Tibial nerve (tissue), 4 donors: ENCODE measurements at places on chromosomes 5 and 9. TPM values are rescaled to one million over a fixed set of nuclear protein-coding genes. Genes with fewer than 3 reads are reported as not detected.

DNA sequence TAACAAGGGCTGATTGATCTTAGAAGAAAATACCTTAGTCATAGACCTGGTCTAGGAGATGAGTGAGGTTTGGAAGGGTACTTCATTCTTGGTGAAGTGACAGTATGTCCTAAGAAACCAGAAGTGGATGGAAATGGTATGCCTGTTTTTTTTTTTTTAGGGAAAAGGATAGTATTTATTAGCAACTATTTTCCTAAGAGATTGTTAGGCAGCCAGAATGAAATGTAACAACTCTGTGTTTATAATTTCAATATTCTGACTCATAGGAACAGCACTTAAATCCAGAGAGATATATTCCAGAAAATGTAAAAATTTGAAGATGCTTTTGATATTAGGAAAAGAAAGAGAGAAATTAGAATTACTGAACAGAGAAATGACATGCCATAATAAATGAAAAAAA lies 21.2 kb upstream of the ARL14EPL start:
- no peaks in the 10 kb centered on the region for H3K36me3 ChIP-seq
- H3K27me3 ChIP-seq: no peaks in the 10 kb centered on the region
- H3K4me3 ChIP-seq: no peak overlapping the region
- no peak for DNase-seq
- H3K27ac ChIP-seq: no peak overlapping the region

GRCh38 chr9:21943464-21943863 lies 50.7 kb downstream of the CDKN2A start:
- no peaks in the 10 kb centered on the region for H3K27me3 ChIP-seq
- no peak overlapping the region for H3K27ac ChIP-seq
- H3K4me3 ChIP-seq: no peak overlapping the region
- H3K4me1 ChIP-seq: no peaks in the 10 kb centered on the region

DNA sequence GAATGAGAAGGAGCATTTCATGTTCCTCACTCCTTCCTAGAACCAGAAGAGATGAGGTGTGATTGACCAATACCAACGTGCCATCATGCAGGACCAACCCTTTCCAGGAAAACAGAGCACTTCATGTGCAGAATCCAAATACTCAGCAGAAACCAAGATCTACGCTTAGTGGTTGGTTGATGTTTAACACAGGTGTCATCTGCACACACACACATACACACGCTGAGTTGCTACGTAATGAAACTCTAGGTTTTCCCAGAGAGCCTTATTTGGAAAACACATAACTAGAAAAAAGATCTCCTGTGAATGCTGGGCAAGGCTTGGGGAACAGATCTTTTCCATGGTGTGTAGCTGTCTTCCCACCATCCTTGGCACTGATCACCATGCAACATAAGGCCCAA lies 21.1 kb upstream of the ZNF622 start:
- H3K27ac ChIP-seq: no peak overlapping the region
- DNase-seq: no peak
- H3K4me3 ChIP-seq: no peak overlapping the region

DNA sequence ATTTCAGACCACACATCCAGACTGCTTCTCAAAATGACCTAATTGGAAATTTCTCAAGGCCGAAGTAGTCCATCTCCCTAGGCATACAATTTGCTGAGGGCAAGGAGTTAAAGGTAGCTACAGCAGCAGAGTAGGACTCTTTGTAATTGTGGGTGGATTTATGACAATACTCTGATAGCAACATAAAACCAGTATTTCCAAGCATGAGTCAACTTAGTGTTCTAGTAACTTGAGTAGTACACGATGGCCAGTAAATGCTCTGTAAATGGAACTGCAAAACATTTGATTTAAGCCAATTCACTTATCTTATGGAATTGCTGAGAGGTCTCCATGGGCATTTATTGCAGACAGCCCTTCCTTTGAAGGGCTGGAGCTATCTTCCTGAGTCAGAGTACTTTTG lies 352.2 kb downstream of the PLK2 start:
- no peak for DNase-seq
- H3K27ac ChIP-seq: no peak overlapping the region
- no peaks in the 10 kb centered on the region for H3K27me3 ChIP-seq
- no peaks in the 10 kb centered on the region for H3K36me3 ChIP-seq

DNA sequence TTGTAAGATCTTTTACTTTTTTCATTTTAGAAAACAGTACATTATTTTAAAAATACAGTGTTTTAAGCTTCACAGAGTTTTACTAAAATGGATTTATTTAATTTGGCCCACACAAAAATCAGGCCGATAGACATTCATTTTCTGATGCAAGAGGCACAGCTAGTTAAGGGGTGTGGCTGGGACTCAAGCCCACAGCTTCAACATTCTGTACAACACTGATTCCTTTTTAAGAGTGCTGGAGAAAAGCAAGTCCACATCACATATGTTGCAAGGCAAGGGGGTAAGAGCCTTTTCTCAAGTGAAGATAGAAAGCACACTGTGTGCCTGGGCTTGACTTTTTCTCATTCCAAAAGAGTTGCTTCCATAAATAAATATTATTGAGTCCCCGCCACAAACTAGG lies 195.9 kb downstream of the RFK start:
- no peak overlapping the region for H3K27ac ChIP-seq
- DNase-seq: no peak
- H3K4me1 ChIP-seq: peaks cover 6% of the 10 kb centered on the region
- no peak overlapping the region for H3K4me3 ChIP-seq
- H3K27me3 ChIP-seq: no peaks in the 10 kb centered on the region

DNA sequence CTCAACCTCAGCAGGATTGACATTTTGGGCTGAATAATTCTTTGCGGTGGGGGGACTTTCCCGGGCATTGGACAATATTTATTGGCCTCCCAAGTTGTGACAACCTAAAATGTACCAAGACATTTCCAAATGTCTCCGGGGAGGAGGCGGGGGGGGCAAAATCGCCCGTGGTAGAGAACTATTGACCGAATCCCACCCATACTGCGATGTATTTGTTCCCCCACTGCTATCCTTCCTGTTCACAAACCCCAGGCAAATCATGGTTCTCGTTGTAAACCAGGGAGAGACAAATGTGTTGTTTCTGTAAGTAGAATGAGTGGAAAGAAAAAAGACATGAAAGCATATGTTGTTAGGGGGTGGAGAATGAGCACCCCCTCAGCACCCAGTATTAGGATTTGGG lies 141.9 kb downstream of the PSAT1 start:
- no peak overlapping the region for H3K4me3 ChIP-seq
- no peaks in the 10 kb centered on the region for H3K27me3 ChIP-seq
- H3K27ac ChIP-seq: no peak overlapping the region
- no peak for DNase-seq
- H3K4me1 ChIP-seq: no peaks in the 10 kb centered on the region

DNA sequence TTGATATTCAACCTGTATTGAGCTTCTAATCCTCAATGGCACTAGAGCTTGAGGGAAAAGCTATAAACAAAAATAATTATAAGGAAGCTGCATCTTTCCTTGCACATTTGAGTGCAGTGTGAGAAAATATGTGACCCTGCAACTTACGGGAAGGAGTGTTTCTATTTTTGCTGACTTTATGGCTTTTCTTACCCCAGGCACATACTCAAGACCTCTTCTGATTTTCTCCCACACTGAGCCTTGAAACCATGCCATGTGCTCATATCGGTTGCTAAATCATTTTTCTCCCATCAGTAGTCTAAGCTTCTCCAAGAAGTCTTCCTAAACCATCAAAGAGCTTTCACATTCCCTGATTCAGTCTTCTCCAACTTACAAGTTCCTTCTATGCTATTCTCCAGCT lies 91.5 kb downstream of the CDH6 start:
- no peaks in the 10 kb centered on the region for H3K4me1 ChIP-seq
- H3K27ac ChIP-seq: no peak overlapping the region
- no peak for DNase-seq
- no peaks in the 10 kb centered on the region for H3K36me3 ChIP-seq
- no peak overlapping the region for H3K4me3 ChIP-seq
- no peaks in the 10 kb centered on the region for H3K27me3 ChIP-seq

GRCh38 chr5:54469622-54470021 lies 14.1 kb downstream of the HSPB3 start:
- no peaks in the 10 kb centered on the region for H3K4me1 ChIP-seq
- no peaks in the 10 kb centered on the region for H3K27me3 ChIP-seq
- H3K4me3 ChIP-seq: peak overlapping the region; percentile 5
- H3K36me3 ChIP-seq: no peaks in the 10 kb centered on the region
- no peak overlapping the region for H3K27ac ChIP-seq
- no peak for DNase-seq

DNA sequence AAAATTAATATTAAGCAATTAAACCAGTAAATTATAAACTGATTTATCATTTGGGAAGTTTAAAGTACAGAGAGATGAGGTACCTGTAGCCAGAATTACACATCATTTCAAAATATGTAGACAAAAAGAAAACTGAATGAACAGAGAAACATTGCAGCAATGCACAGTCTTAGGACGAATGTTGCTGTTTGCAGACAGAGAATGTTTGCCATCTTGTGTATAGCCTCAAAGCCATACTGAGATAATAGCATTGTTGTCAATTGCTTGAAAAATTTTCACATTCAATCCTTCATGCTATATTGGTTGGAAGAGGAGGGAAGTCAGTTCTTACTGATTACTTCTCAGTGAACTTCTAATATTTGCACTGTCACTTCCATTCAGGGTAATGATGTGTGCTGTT lies 326.2 kb downstream of the PRR16 start:
- no peaks in the 10 kb centered on the region for H3K27me3 ChIP-seq

DNA sequence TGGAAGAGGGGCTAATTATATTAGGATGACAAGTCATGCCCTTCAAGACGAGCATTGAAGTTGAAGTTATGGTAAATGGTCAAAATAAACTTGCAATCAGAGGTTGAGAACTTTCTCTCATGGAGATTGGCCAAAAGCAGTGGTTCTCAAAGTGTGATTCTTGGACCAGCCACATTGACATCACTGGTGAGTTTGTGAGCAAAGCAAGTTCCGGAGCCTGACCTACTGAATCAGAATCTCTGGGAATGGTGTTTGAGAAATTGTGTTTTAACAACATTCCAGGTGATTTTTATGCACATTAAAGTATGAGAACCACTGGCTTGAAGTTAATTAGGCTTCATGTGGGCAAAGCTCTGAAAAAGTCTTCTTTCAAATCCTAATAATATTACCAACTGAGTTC lies 403.5 kb downstream of the ZSWIM6 start:
- H3K27ac ChIP-seq: no peak overlapping the region
- H3K36me3 ChIP-seq: no peaks in the 10 kb centered on the region
- H3K27me3 ChIP-seq: no peaks in the 10 kb centered on the region
- no peak overlapping the region for H3K4me3 ChIP-seq

DNA sequence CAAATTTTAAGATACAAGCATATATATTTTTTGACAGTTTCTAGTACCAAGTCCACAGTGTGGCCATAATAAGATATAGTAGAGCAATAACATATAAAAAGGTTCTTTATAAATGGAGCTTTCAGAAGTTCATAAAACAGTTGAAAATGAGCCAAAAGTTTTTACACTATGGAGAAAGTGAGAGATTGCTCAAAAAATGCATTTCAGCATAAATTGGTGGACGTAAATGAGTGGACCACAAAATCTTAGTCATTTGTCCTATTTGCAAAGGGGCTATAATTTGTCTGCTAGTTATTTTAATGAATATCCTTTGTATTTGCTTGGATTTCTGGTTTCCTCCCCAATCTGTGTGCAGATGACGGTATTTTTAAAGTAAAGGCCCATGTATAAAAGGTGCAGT lies 159.4 kb upstream of the DAP start:
- no peaks in the 10 kb centered on the region for H3K4me1 ChIP-seq
- no peak overlapping the region for H3K4me3 ChIP-seq
- H3K27ac ChIP-seq: no peak overlapping the region
- no peak for DNase-seq

DNA sequence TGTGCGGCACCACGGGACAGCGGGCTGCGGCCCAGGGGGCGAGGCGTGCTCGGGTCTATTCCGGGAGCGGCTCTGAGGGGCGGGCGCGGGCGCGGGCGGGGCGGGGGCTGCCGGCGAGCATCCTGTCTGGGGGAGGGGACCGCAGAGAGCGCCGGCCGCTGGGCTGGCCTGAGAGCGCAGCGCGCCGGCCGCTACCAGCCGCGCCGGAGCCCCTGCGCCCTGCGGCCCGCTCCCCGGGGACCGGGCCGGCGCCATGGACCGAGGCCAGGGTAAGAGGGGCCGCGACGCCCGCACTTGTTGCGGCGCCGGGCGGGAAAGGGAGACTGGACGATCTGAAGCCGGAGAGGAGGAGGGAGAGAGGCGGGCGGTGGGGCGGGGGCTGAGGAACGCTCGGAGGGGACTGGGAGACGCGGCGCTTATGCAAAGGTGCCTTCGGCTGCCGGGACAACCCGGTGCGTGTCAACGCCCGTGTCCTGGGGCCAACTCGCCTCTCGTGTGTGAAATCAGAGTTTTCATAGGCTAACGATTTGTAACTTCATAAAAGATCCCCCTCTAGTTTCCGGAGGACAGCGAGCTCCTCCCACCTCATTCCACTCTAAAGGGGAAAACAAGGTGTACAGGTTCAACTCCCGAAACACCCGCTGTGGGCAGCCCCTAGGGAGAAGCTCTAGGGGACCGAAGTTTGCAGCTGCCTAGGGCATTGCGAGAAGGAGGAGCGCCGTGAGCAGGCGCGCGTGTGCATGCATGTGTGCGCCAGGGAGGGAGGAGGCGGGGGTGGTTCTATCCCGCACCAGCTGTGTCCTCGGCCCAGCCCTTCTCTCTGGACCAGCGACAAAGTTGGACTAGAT lies at the start of gene AFAP1L1:
TSS of gene AFAP1L1 (plus strand) at position 144 of the 848 bp plus-strand sequence. CDS start at position 254, 110 bp downstream.
- H3K36me3 ChIP-seq: no peaks in the 10 kb centered on the region
- peaks cover 6% of the 10 kb centered on the region for H3K4me1 ChIP-seq
- peak within 1 kb of the TSS; percentile 79 for H3K27ac ChIP-seq
- H3K4me3 ChIP-seq: peak within 1 kb of the TSS; percentile 70

DNA sequence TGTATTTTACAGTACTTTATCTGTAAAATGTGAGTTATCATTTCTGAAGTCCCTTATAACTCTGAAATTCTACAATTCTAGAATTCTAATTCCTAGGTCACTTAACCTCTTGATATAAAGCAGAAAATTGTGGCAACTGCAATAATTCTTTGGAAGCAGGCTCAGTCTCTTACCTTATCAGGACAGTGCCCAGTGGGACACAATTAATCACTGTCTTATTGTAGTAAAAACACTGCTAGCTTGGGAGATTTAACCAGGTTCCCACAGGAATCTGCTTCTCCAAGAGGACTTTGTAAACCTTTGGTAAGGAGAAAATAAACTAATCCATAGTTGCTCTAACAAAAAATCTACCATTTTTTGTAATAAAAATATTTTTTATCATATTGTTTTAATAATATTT lies 18.3 kb upstream of the SPATA9 start:
- no peaks in the 10 kb centered on the region for H3K4me1 ChIP-seq
- no peaks in the 10 kb centered on the region for H3K36me3 ChIP-seq
- no peak overlapping the region for H3K27ac ChIP-seq
- no peak for DNase-seq
- H3K27me3 ChIP-seq: no peaks in the 10 kb centered on the region

GRCh38 chr5:179794171-179794570 lies 385 bp downstream of the LTC4S start:
- H3K4me3 ChIP-seq: peak overlapping the region; percentile 65
- DNase-seq: no peak

GRCh38 chr9:127473932-127474331 lies 22.6 kb downstream of the LRSAM1 start:
- no peak overlapping the region for H3K4me3 ChIP-seq
- no peaks in the 10 kb centered on the region for H3K36me3 ChIP-seq
- no peaks in the 10 kb centered on the region for H3K27me3 ChIP-seq
- no peaks in the 10 kb centered on the region for H3K4me1 ChIP-seq
- H3K27ac ChIP-seq: no peak overlapping the region

The LCN12 gene
- total RNA-seq: 10.2 TPM

The TMEFF1 gene
- total RNA-seq: 0.42 TPM

The NUTM2F gene
- not detected for total RNA-seq

The ARL14EPL gene
- total RNA-seq: not detected

The CDX1 gene
- total RNA-seq: not detected
